Motor neuron (in vitro differentiated cells): ENCODE measurements at places on chromosomes 3 and 15. TPM values are rescaled to one million over a fixed set of nuclear protein-coding genes. Genes with fewer than 3 reads are reported as not detected.

DNA sequence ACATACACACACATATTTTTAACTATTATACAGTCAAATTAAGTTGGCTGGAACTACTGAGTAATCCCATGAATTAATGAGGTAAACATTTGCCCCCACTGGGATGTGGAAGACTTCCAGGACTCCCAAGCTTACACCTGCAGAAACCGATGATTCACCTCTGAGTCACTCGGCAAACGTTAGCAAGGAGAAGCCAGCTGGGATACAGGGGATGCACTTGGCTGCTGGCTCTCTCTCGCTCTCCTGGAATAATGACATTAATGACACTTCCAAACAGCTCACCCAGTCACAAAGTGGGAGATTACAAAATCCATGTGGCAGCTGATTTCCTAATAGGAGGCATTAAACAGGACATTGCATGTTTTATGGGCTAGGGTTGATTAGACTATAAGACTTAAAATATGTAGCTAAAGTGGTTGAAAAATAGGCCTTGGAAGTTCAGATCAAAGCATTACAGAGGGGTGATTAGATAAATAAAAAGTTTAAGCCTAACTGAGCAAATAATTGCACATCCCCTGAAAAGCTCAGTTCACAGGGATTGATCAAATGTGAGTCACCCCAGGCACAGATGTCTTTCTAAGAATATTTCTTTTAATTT is 500.9 kb downstream of the SOX2 start:
- no peak for ATAC-seq

GRCh38 chr3:126314305-126314789 is 42.9 kb downstream of the KLF15 start:
- ATAC-seq: no peak

DNA sequence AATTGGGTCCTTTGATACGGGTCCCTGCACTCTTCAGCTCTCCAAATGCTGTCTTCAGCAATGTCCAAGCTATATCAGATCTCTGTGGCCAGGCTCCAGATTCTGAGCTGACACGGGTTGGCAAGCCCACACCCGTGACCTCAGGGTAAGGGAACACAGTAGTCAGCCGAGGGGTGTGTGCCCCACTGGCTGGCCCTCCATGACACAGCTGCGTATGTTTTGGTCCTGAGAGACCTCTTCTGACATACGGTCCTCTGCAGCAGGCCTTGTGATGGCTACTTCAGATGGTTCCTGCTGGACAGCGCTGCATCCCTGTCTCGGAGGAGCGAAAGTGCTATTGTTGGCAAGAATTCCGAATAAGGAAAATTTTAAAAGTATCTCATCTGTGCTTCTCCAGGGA is 85.2 kb upstream of the ADAMTS17 start:
- no peak for ATAC-seq

GRCh38 chr3:95123104-95123503 is 1060.2 kb downstream of the NSUN3 start:
- ATAC-seq: no peak

DNA sequence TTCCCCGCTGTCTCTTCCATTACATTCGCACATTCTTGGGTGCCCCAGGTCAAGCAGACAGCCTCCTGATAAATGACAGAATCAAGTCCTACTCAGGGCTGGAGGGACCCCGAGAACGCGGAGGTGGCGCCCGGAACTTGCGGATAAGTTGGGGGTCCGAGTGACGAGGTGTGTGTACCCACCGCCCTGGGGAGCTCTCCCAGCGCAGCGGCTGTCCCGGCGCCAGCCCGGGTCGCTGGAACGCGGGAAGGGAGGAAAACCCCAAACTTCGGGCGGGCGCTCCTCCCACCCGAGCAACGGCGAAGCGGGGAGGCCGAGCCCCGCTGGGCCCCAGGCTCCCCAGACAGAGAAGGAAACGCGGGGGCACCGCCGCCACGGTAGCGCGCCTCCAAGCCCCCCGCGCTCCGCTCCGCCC is 550 bp downstream of the CLN6 start:
- ATAC-seq: peak; percentile 1

Gene SLC12A1
- total RNA-seq: 0.25 and 0.32 TPM in 2 replicates

Gene TRPM1
- 1.8 and 3.6 TPM in 2 replicates for total RNA-seq

- no peak for ATAC-seq
These were observed 118.3 kb upstream of the FRMD4B start for GRCh38 chr3:69504232-69504631.
